Activated CD4-positive, alpha-beta T cell treated with anti-CD3 and anti-CD28 coated beads for 1 hour (primary cell): ENCODE measurements at places on chromosomes 5 and 9.

GRCh38 chr5:51387884-51388275 is 4.6 kb downstream of the ISL1 start:
- DNase-seq: no peak

DNA sequence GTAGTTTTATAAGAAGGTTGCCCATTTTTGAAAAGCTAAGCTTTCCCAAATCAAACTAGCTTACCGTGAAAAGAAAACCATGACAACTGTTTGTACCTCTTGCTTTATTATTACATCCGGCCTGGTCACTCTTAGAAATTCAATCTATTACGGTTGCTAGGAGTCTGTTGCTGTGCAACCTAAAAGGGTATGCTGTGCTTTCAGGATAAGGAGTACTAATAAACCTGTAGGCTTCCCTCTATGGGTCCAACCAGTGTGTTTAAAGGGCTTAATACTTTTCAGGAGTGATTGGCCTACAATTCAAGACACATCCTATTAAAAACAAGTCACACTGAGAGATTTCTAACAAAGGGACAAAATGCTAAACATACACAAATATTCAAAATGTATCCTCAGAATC is 27.1 kb downstream of the RFX3 start:
- no peak for DNase-seq

DNA sequence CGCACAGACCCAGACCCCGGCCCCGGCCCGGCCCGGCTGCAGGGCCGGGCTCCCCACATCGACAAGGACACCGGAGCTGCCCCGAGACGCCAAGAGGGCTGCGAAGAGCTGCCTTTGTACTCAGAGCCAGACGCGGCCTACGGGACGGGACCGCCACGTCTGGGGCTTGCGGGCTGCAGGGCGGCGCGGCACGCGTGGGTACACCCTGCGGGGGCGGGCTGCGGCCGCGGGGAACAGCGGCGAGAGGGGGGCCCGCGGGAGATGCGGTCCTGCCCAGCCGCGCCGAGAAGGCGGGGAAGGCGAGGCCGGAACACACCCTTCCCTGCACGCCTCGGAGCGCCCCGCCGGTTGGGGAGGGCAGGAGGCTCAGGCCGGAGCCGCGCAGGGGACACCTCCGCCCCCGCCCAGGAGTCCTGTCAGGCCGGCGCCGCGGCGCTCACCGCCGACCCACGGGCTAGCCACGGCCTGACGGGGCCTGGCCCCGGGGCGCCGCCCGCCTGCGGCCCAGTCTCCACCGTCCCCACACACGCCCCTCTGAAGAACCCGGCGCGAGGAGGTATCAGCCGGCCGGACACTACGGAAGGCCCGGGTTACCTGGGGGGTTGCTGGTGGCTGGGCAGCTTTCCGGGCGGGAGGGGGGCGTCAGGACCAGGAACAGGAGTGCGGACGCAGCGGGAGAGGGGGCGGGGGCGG is 478 bp downstream of the RAB14 start:
- DNase-seq: peak; percentile 29

GRCh38 chr5:2029206-2029605 is 146.5 kb upstream of the IRX4 start:
- DNase-seq: no peak

DNA sequence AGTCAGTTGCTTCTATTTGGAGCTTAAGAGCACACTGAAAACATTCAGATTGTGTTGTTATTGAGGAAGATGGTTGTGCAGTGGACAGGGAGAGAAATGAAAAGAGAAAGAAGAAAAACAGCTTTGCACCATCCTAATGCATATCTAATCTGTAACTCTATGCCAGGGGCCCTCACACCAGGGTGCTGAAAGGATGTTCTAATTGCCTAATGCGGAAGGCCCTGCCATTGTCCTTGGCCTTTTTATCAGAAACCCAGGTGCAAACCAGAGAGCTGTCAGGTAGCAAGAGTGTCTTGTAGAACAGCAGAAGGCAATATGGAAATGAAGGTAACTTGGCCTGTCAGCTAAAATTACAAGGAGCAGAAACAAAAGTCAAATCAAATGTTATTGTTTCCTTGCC is 384.5 kb upstream of the PIK3R1 start:
- no peak for DNase-seq

GRCh38 chr5:170270293-170271069 is 27.1 kb downstream of the LCP2 start:
- DNase-seq: no peak

DNA sequence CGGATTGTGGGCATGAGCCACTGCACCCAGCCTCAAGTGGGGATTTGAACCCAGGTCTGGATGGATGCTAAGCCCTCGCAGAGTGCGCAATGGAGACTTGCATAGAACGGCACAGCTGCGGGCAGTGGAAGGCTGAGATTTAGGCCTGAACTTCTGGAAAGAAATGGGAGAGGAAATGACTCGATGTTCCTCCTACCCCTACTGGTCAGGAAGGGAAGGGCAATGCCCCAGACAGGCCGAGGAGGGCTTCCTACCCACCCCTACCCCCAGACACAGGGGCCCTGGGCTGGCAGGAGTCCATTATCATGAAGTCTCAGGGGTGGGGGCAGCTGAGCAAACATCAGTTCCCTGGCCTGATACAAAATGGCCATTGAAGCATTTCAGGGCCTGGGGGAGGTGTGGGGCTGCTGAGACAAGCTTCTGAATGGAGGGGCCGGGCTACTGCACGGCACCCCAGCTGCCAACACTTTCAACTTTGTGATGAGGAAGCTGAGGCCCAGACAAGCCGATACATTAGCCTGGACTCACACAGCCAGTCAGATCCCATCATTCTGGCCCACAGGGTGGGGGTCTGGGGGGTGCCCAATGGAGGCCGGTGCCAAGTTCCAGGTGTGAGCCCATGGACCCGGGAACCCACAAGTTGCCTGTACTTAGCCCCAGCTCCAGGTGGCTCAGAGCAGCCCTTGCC is 13.5 kb upstream of the WDR38 start:
- DNase-seq: no peak

DNA sequence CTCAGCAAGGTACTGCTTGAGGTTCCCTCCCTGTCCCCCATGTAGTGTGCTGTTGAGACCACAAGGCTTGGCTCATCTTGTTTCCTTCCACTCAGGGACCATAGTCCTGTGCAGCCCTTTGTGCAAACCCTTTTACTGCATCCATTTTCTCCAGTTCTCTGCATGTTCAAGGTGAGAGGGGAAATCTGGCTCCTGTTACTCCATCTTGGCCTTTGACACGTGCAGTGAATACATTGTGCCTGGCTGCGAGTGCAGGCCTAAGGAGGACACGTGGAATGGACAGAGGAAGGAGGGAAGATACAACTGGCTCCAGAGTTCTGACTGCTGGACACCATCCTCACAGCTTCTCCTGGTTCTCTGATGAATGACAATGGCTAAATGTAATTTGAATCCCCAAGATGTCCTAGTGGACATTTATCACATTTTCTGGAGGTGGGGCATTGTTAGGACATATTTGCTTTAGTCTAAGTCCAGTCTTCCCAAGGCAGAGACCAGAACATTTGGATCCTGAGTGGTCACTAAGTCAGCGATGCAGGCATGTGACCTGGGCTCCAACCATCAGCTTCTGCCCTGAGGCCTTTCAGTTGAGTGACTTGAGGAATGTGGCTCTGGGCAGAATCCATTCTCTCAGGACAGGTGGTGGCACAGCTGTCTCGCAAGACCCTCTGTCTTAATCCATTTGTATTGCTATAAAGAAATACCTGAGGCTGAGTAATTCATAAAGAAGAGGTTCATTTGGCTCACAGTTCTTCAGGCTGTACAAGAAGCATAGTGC is 189.0 kb upstream of the DAP start:
- DNase-seq: no peak

GRCh38 chr5:160788102-160788660 is 63.8 kb downstream of the ATP10B start:
- no peak for DNase-seq

DNA sequence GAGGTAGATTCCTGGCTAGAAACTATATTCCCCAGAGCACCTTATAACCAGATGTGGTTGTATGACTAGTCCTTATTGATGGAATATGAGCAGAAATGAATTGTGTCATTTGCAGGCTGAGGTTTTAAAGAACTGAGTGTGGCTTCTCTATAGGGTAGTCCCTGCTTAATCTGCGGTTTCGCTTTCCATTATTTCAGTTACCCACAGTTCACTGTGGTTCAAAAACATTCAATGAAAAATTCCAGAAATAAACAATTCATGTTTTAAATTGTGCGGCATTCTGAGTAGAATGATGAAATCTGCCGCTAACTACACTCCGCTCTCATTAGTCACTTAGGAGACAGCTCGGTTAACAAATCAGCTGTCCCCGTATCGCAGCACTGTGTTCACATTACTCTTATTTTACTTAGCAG is 65.1 kb downstream of the ANKRD55 start:
- DNase-seq: no peak

DNA sequence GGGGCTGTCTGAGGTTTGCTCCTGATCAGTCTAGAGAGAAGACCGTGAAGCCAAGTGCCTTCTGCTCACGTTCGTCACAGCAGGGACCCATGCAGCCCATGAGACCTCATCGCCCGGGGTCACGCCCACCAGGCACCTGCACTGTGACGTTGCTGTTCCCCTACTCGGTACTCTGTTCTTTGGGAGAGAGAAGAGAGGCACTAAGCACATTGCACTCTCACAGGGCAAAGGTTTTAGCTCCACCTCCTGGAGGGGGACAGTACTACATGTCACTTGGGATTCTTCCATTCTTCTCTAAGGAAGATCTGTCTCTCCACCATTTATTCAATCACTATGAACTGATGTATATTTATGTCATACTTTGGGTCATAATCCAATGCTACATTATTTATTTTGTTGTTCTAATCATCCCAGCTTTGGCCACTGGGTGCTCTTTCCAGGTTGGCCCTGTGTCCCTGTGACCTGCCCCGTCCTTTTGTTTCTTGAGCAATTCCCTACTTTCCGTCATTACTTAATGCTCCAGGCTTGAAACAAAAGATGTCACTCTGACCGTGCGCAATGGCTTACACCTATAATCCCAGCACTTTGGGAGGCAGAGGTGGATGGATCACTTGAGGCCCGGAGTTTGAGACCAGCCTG is 31.4 kb upstream of the BRD3 start:
- peak; percentile 26 for DNase-seq

- no peak for DNase-seq
Observed at GRCh38 chr9:72800328-72800994, 152.4 kb downstream of the ALDH1A1 start.

DNA sequence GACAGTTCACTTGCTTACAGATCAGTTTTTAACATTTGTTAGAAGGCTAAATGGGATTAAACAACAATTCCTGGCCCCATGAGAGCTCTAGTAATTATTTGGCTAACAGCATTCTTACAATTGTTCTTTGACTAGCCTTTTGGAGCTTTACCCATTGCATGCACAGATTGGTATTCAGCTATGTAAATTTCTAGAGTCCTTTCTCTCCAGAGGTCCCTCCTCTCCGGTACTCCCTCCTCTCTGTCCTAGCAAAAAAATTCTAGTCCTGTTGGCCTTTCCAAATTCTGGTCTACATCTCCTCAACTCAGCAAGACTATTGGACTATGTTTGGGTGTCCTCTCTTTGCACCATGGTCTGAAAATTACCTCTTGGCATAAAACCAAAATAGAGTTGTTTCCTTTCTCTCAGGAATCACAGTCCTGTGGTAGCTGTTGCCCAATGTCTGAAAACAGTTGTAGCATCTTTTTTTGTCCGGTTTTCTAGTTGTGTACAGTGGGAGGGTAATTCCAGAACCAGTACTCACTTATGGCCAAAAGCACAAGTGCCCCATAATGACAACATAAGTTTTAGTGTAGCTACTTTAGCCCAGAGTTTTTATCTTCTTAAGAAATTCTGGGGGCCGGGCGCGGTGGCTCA is 18.1 kb downstream of the SAR1B start:
- no peak for DNase-seq

- no peak for DNase-seq
Observed at GRCh38 chr5:94850960-94851359, 232.5 kb downstream of the SLF1 start.

DNA sequence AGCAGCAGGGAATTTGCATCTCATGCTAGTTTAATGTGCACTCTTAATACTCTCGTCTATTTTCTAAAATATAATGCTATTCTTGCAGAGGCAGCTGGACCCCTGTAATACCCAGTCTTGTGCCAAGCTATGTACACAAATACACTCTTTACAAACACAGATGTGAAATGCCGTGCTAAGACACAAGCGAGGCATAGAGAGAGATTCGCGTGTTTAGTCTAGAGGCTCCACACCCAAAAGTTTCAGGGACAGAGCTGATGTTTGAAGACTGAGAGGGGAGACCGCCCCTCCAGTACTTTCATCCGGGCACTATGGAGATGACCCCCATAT is 1.2 kb downstream of the DPYSL3 start:
- DNase-seq: no peak

- no peak for DNase-seq
Observed at GRCh38 chr5:119451561-119451960, 736 bp upstream of the HSD17B4 start.

GRCh38 chr5:151214614-151215545 is 9.0 kb downstream of the CCDC69 start:
- DNase-seq: no peak

GRCh38 chr5:76401801-76402250 is 1.3 kb upstream of the IQGAP2 start:
- no peak for DNase-seq

DNA sequence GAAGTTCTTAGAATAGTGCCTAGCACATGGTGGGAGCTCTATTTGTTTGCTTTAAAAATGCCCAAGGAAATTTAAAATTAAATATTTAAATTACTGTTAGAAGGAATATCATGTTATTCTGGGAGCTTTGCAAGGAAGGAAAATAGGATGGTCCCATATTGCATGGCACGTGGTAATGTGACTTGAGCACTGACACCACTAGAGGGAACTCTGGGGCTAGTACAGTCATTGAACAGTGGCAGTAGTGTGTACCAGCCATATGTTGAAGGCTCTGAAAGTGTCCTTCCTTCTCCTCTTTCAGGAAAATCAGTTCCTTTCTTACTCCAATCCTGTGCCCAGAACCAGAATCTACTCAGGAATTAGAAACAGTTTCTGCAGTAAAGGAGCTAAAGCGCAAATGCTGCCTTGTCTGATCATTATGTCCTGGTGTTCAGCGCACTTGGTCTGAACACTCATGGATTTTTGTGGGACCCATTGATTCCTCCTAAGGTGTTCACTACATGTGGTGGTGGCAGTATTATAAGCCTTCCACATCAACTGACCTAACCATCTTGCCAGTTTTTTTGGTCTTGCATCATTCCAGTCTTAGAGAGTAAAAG is 54.1 kb downstream of the GDA start:
- no peak for DNase-seq
